ENCODE measurements at places on chromosomes 2 and 18.

GRCh38 chr2:84894758-84895520 lies 10.5 kb upstream of the TMSB10 start:
- DNase-seq = no peak

GRCh38 chr2:45128580-45128997 lies 119.3 kb upstream of the SIX2 start:
- DNase-seq = no peak

GRCh38 chr2:233443511-233444183 lies 89.4 kb downstream of the DGKD start:
- peak; percentile 64 for DNase-seq

GRCh38 chr2:216696751-216697560 lies 1.6 kb upstream of the IGFBP5 start:
- DNase-seq = no peak

DNA sequence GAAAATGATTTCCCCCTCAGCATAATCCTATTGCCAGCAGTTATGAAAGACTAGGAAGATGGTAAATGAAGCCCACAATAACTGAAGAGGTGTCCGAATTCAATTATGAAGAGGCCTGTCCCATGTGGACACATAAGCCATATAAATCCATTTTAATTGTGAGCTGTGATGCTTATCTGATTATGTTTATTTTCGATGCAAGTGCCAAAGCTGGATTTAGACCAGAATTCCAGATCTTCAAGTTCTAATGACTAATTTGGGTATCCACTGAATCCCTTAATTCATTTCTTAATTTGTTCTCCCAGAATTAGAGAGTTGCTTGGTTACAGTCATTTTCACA lies 24.5 kb downstream of the SPATS2L start:
- DNase-seq = no peak

DNA sequence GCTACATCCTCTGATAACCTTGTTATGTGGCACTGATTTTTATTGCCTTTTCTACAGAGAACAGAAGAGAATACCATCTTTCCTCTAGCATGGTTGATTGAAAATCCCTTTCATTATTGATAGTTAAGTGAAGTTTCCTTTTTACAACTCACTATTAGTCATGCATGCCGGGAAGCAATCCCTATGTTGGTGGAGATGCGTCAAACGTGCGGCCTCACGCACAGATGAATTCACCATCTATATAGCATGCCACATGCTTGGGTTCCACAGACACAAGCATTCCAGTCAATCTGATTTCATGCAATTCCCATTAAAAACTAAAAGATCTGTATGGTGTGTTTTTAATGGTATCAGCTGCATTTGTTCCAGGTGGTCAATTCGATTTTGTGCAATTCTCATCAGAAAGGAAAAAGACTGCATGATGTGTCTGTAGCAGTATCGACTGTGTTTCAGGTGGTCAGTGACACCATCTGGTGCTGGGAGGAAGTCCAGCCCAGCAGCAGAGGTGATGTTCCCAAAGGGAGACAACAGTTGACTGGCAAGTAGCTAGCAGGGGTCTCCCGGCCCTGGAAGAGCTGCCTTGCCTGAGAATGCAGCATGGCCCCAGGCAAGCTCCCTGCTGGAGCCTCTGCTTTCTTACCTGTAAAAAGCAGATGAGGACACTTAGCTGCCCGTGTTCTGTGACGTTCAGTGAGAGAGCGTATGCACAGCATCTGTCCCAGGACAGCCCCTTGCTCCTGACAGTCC lies 151.3 kb upstream of the NCK2 start:
- DNase-seq = no peak

- DNase-seq = no peak
These were observed 54.4 kb downstream of the ZBTB7C start for GRCh38 chr18:48354746-48355260.

DNA sequence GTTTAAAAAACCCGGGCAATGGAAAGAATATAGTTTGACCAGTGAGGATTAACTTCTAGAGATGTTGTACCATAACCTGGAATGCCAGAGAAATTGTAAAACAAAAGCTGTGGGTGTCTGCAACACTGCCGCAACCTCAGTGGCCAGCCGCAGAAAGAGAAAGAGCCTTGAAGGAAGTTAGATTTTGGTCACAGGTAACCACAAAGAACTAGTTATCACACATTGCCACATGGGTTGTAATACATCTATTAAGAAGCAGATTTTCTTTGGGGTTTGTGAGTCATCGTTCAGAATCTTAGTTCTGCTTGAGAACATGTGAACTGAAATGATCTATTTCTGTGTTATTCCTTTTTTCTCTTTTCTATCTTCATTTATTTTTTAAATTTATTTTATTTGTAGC lies 222.9 kb upstream of the AGAP1 start:
- no peak for DNase-seq

DNA sequence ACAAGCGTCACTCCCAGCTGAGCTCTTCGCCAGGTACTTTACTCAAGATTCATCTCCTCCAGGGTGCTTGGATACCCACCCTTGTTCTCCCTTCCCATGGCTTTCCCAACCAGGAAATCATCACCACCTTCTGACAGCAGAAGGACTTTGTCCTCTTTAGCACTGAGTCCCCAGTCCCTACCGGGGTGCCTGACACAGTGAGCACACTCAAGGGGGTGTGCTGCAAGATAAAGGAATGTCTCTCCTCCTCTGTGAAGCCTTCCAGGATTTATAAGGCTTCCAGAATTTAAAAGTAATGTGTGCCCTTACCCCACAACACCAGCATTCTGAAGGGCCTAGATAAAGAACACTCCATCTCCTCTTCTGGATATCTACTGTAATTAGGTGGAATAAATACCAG lies 39.6 kb downstream of the ACVR1 start:
- no peak for DNase-seq

Measured in stimulated activated CD4-positive, alpha-beta T cell treated with anti-CD3 and anti-CD28 coated beads, Interleukin-1b, Interleukin-23, amount 100 ng/mL, for 1 hour (primary cell).